Type B pancreatic cell (in vitro differentiated cells): ENCODE measurements at places on chromosomes 5 and 9. TPM values are rescaled to one million over a fixed set of nuclear protein-coding genes. Genes with fewer than 3 reads are reported as not detected.
A peak's percentile ranks its signal among the peaks of the same experiment; 100 is the strongest.

CNTFR gene
- 3.5 and 24.2 TPM in 2 replicates for total RNA-seq

PCDHGC3 gene
- 11.0 and 60.3 TPM in 2 replicates for total RNA-seq

ACOT12 gene
- 0.46 and 0.74 TPM in 2 replicates for total RNA-seq

POLR3G gene
- 1.1 and 2.4 TPM in 2 replicates for total RNA-seq

WDR31 gene
- total RNA-seq = 5.0 and 6.7 TPM in 2 replicates

NXNL2 gene
- total RNA-seq = 0.58 and 1.8 TPM in 2 replicates

APC gene
- 47.7 and 48.6 TPM in 2 replicates for total RNA-seq

DDX4 gene
- not detected in 2 replicates for total RNA-seq

S1PR3 gene
- 9.3 and 37.9 TPM in 2 replicates for total RNA-seq

GRCh38 chr9:137446851-137447471 lies 5.8 kb upstream of the ENTPD8 start:
- H3K27ac ChIP-seq = peak overlapping the region; percentile 55
- H3K4me1 ChIP-seq = peaks cover 12% of the 10 kb centered on the region
- H3K36me3 ChIP-seq = no peaks in the 10 kb centered on the region
- no peak for DNase-seq
- peaks cover 4% of the 10 kb centered on the region for H3K27me3 ChIP-seq

- H3K27me3 ChIP-seq = peaks cover 19% of the 10 kb centered on the region
- H3K27ac ChIP-seq = no peak overlapping the region
- no peaks in the 10 kb centered on the region for H3K4me1 ChIP-seq
- DNase-seq = no peak
- no peaks in the 10 kb centered on the region for H3K36me3 ChIP-seq
- no peak overlapping the region for H3K4me3 ChIP-seq
Observed at GRCh38 chr9:135978642-135979546, 17.7 kb upstream of the UBAC1 start.

- no peaks in the 10 kb centered on the region for H3K36me3 ChIP-seq
- no peak overlapping the region for H3K27ac ChIP-seq
- no peak overlapping the region for H3K4me3 ChIP-seq
- H3K4me1 ChIP-seq = peaks cover 12% of the 10 kb centered on the region
- H3K27me3 ChIP-seq = peaks cover 4% of the 10 kb centered on the region
Observed at GRCh38 chr9:89905606-89906338, 301.0 kb downstream of the GADD45G start.

- DNase-seq = no peak
- no peak overlapping the region for H3K4me3 ChIP-seq
- peaks cover 36% of the 10 kb centered on the region for H3K27me3 ChIP-seq
- no peak overlapping the region for H3K27ac ChIP-seq
- H3K4me1 ChIP-seq = peaks cover 6% of the 10 kb centered on the region
Observed at GRCh38 chr9:113741886-113742854, 133.9 kb upstream of the ZNF618 start.

GRCh38 chr9:124960409-124960752 lies 19.5 kb upstream of the GOLGA1 start:
- peaks cover 7% of the 10 kb centered on the region for H3K36me3 ChIP-seq
- no peaks in the 10 kb centered on the region for H3K4me1 ChIP-seq
- DNase-seq = no peak
- H3K4me3 ChIP-seq = no peak overlapping the region
- H3K27ac ChIP-seq = no peak overlapping the region
- H3K27me3 ChIP-seq = no peaks in the 10 kb centered on the region

DNA sequence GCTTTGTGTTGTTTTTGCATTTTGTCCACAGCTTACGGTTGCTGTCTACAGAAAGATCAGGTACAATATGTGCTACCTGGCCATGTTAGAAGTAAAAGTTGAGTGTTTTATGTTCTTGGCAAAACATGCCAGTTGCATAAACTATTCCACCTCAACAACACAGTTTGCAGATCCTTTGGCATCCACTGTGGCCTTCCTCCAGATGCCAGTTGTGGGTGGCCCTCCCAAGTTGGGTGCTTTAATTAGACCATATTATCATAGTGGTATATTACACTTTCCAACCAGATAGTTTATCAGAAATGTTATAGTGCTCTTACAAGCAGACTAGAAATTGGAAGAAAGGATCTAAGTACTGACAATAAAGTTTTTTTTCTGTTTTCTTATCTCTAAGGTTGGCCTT lies 386.9 kb upstream of the KCNN2 start:
- H3K36me3 ChIP-seq = no peaks in the 10 kb centered on the region
- H3K27ac ChIP-seq = no peak overlapping the region
- H3K27me3 ChIP-seq = no peaks in the 10 kb centered on the region
- no peak overlapping the region for H3K4me3 ChIP-seq
- no peaks in the 10 kb centered on the region for H3K4me1 ChIP-seq

GRCh38 chr5:140596321-140596741 lies 31.7 kb downstream of the SLC35A4 start:
- H3K27ac ChIP-seq = no peak overlapping the region
- no peaks in the 10 kb centered on the region for H3K4me1 ChIP-seq
- H3K36me3 ChIP-seq = no peaks in the 10 kb centered on the region
- no peak overlapping the region for H3K4me3 ChIP-seq

DNA sequence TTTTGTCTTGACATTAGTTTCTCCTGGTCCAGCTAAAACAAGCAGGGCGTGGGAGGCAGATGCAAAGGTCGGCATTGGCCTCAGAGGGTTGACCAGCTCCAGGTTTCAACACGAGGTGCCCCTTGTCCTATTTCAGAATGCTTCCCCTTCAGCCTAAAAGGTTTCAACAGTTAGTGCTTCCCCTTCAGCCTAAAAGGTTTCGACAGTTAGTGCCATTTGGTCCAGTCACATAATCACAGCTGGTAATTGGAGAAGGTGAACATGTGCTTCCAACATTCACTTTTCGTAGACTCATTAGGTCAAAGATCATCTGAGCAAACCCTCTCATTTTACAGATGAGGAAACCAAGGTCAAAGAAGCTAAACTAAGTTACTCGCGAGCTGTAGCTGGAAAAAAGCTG lies 270.3 kb upstream of the MAP3K1 start:
- no peak overlapping the region for H3K27ac ChIP-seq
- no peak for DNase-seq
- H3K4me1 ChIP-seq = peaks cover 16% of the 10 kb centered on the region
- H3K36me3 ChIP-seq = no peaks in the 10 kb centered on the region
- H3K27me3 ChIP-seq = no peaks in the 10 kb centered on the region
- no peak overlapping the region for H3K4me3 ChIP-seq

- DNase-seq = peak; percentile 85
- peak within 1 kb of the TSS; percentile 98 for H3K4me3 ChIP-seq
- peaks cover 18% of the 10 kb centered on the region for H3K4me1 ChIP-seq
- peaks cover 9% of the 10 kb centered on the region for H3K36me3 ChIP-seq
- H3K27me3 ChIP-seq = no peaks in the 10 kb centered on the region
- H3K27ac ChIP-seq = peak within 1 kb of the TSS; percentile 100
Observed at GRCh38 chr9:26946753-26947727, at the start of gene PLAA. TSS of gene PLAA (minus strand) at chr9:26947242. CDS start at chr9:26947045, 197 bp downstream.

DNA sequence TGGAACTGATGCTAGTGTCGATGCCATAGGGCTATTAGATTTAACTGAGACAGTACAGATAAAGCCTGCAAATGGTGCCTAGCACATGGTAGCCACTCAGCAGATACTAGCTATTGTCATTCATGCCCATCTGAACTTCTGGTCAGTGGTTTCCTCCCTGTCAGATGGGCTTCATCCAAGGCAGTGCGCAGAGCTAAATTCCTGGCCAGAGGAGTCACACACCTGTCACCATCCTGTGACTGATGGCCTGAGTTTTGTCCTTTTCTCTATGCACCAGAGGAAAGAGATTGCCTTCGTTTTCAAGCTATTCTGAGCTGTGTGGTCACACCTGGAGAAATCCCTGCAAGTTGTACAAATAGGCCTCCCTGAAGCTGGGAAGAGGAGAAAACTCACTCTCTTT lies 34.7 kb downstream of the MSX2 start:
- DNase-seq = no peak
- no peaks in the 10 kb centered on the region for H3K4me1 ChIP-seq
- no peaks in the 10 kb centered on the region for H3K36me3 ChIP-seq
- H3K27ac ChIP-seq = no peak overlapping the region
- peaks cover 5% of the 10 kb centered on the region for H3K27me3 ChIP-seq

DNA sequence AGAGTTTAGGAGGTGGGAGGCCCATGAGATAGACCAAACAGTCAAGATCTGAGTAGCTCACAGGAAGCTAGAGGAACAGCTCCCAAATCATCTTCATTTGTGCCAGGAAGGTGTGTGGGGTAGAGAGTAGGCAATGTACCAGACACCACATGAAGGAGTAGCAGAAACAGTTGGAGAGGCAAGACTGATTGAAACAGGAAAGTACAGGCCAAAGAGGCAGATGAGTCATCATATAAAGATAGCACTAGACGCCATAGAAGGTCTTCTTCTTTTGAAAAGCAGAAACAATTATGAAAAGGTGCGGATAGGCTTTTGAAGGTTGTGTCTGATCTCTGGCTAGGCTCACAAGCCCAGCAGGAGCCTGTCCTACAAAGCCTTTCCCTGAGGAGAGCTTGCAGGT lies 62.7 kb upstream of the PALM2AKAP2 start:
- H3K27me3 ChIP-seq = peaks cover 2% of the 10 kb centered on the region
- no peak for DNase-seq
- H3K4me3 ChIP-seq = no peak overlapping the region

DNA sequence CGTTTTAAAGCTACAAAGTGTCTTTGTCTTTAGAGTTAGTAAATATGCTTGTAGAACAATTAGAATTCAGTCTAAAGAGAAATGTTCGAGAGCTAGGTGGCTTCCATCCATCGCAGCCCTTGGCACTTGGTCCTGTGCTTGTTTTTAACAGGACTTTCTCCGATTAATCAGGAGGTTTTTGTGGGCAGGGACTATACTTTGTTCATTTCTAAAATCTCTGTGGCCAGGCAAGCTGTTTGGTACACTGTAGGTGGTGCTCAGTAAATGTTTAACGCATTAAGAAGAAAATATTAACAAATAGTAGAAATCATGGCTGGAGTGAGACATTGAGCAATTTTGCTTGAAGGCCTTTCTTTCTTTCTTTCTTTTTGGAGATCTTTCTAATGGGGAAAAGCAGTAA lies 20.8 kb downstream of the AGXT2 start:
- no peaks in the 10 kb centered on the region for H3K36me3 ChIP-seq
- DNase-seq = no peak

- DNase-seq = no peak
- peaks cover 8% of the 10 kb centered on the region for H3K4me1 ChIP-seq
- no peak overlapping the region for H3K4me3 ChIP-seq
- H3K27me3 ChIP-seq = peaks cover 11% of the 10 kb centered on the region
- no peaks in the 10 kb centered on the region for H3K36me3 ChIP-seq
- no peak overlapping the region for H3K27ac ChIP-seq
Observed at GRCh38 chr9:136098844-136099243, 3.8 kb upstream of the NACC2 start.

- H3K27me3 ChIP-seq = peaks cover 3% of the 10 kb centered on the region
- no peaks in the 10 kb centered on the region for H3K4me1 ChIP-seq
- H3K4me3 ChIP-seq = no peak overlapping the region
- no peaks in the 10 kb centered on the region for H3K36me3 ChIP-seq
Observed at GRCh38 chr5:131814990-131815389, 18.2 kb upstream of the FNIP1 start.

DNA sequence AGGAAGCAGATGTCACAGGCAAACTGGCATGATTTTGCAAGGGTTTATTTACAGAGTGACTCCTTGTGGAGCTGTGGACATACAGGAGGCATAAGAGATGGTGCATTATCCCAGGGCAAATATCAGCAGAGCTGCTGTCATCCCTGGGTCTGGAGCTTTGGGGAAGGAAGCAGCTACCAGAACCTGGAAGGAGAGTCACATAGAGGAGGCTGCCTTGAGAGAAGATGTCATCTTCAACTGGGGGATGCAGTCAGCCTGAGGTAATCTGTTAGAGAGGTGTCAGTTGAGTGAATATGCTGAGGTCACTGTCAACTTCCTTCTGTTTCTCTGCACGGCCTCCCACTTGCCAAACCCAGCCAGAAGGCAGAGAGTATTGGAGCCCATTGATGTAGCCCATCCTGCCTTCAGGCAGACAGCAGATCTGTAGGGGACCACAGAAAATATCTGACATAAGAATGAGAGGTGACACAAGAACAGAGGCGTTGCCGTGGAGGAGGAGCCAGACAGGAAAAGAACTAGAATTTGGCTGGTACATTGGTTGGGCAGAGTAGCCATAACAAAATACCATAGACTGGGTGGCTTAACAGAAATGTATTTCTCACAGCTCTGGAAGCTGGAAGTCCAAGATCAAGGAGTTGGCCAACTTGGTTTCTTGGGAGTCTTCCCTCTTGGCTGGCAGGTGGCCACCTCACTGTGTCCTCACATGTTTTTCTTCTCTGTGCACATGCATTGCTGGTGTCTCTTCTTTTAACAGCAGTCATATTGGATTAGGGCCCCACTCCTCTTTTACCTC lies 102.8 kb downstream of the SNX18 start:
- H3K27ac ChIP-seq = no peak overlapping the region
- no peak for DNase-seq
- no peak overlapping the region for H3K4me3 ChIP-seq
- H3K27me3 ChIP-seq = no peaks in the 10 kb centered on the region
- H3K36me3 ChIP-seq = no peaks in the 10 kb centered on the region

DNA sequence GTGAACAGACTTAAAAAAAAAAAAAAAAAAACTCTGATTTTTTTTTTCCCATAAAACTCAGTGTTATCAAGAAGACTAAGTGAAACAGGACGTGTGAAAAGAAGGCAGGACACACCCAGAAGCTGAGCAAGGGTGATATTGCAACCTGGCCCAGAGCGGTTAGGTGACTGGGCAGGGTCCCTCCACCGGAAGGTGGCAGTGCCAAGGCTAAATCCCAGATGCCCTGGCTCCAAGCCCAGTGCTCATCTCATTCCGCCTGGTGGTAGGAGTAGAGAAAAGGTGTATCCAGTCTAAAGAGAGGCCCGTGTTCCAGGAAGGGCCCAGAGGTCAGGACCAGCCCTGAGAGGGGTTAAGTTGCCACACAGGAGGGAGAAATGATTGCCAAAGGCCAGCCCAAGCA lies 51.5 kb upstream of the SAP30L start:
- no peak overlapping the region for H3K4me3 ChIP-seq
- H3K27ac ChIP-seq = no peak overlapping the region
- peaks cover 2% of the 10 kb centered on the region for H3K27me3 ChIP-seq
- peaks cover 15% of the 10 kb centered on the region for H3K4me1 ChIP-seq

GRCh38 chr9:98263482-98264357 lies 8.3 kb upstream of the TBC1D2 start:
- H3K27ac ChIP-seq = no peak overlapping the region
- no peaks in the 10 kb centered on the region for H3K4me1 ChIP-seq
- no peak overlapping the region for H3K4me3 ChIP-seq
- DNase-seq = peak; percentile 82

GRCh38 chr9:4316409-4316808 lies 16.5 kb upstream of the GLIS3 start:
- H3K27me3 ChIP-seq = peaks cover 6% of the 10 kb centered on the region
- H3K36me3 ChIP-seq = no peaks in the 10 kb centered on the region
- peaks cover 18% of the 10 kb centered on the region for H3K4me1 ChIP-seq

GRCh38 chr5:74576941-74577456 lies 63.5 kb downstream of the ENC1 start:
- no peaks in the 10 kb centered on the region for H3K36me3 ChIP-seq
- no peaks in the 10 kb centered on the region for H3K27me3 ChIP-seq
- H3K4me1 ChIP-seq = peaks cover 31% of the 10 kb centered on the region

DNA sequence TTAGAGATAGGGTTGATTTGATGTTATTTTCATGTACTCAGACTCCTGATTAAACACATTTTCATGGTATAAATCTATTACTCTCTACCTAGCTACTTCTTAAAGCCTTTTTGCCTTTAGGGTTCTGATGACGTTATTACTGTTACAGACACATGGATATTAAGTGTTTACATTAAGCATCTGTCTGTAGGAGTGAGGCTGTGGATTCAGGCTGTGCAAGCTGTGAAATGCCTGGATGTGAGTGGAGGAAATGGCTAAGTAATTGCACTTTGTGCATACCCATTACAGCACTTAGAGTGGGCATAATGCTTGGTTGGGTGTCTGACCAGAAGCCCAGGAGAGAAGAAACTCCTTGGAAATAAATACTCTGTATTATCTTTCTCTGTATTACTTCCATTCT lies 186.8 kb downstream of the SNX18 start:
- H3K27ac ChIP-seq = no peak overlapping the region
- peaks cover 36% of the 10 kb centered on the region for H3K4me1 ChIP-seq
- H3K36me3 ChIP-seq = peaks cover 3% of the 10 kb centered on the region
- H3K27me3 ChIP-seq = peaks cover 3% of the 10 kb centered on the region
- H3K4me3 ChIP-seq = no peak overlapping the region
